HuH-7 (cell line): ENCODE measurements at places on chromosomes 7 and 10.
A peak's percentile ranks its signal among the peaks of the same experiment; 100 is the strongest.

- DNase-seq, result no peak
These were observed 2.3 kb downstream of the PAX2 start for GRCh38 chr10:100747456-100748230.

- DNase-seq, result no peak
These were observed 281.1 kb upstream of the BMPER start for GRCh38 chr7:33624215-33624614.

GRCh38 chr10:80177781-80178636 lies 27.3 kb downstream of the ANXA11 start:
- no peak for DNase-seq

- peak; percentile 44 for DNase-seq
These were observed 29.4 kb downstream of the CHST15 start for GRCh38 chr10:124063750-124064603.

DNA sequence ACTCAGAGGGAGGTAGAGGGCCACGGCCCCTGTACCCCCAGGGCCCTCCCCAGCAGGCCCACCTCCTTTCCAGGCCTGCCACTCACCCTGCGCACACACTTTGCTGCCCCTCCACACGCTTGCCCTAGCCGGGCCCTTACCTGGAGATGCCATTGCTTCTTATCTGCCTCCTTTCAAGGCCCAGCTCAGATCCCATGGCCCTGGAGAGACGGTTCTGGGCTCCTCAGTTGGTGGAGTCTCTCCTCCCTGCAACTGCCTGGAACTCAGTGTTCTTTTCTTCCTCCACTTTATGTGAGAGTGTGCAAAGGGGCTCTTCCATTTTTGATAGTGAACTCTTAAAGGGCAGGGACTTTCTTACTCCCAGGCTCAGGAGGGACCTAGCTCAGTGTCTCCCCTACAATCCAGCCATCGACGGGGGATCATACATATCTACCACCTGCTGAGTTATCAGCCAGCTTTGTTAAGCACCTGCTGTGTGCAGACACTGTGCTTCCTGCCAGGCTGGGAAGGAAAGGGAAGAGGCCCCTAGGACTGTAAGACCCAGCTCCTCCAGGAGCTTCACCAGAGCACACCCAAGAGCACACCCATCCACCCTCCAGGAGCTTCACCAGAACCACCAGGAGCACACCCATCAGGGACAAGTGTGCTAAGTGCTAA lies 89.3 kb upstream of the MACROH2A2 start:
- no peak for DNase-seq

DNA sequence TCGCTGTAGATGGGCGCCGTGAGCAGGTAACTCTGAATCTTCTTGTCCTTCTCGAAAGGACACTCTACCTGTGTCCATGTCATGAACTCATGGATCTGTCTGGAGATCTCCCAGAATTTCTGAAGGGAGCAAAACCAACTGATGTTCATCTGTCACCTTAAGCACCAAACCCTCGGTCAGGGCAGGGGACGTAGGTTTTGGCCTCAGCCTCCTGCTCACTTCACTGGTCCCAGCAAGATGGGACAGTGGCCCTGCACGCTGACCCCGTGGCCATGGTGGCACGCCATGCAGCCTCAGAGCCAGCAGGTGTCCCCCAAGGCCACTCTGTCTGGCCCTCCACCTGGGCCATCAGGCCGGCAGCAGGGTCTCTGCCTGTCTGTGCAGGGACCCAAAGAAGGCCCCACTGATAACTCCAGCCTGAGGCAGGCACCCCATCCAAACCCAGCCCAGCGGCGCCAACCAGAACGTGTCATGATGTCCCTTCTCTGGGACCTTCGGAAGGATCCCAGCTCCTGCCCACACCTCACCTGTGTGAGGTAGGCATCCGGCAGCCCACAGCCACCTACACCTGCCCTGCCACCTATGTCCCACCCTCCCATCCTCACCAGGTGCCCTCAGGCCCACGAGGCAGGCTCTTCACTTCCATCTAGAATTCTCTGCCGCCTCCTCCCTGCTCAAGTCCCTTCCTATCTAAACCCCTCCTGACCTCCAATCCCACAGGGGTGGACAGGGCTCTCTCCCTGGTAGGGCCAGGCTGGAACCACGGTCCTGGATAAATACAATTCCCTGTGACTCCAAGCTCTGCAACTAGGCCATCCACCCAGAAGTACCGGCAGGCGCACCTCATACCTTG lies 59.0 kb downstream of the CSGALNACT2 start:
- no peak for DNase-seq

GRCh38 chr10:26840938-26841732 lies 19.6 kb downstream of the ABI1 start:
- no peak for DNase-seq

DNA sequence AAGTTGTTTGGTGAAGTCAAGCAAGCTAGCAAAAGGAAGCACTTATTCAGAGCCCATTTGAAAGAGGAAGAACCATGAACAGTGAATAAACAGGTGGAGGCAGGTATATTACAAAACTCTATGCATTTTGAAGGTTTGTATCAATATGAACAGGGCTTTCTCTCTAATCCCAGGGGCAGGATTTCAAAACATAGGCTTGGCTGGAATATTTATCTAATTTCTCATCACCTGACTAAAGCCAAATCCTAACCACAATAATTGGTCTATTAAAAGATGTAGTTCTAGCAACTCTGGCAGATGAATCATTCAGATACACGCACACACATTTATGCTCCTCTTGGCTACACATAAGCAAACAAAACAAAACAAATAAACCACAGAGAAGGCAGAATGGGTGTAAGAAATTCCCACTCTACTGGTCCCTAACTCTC lies 554.4 kb downstream of the INHBA start:
- DNase-seq, result no peak

DNA sequence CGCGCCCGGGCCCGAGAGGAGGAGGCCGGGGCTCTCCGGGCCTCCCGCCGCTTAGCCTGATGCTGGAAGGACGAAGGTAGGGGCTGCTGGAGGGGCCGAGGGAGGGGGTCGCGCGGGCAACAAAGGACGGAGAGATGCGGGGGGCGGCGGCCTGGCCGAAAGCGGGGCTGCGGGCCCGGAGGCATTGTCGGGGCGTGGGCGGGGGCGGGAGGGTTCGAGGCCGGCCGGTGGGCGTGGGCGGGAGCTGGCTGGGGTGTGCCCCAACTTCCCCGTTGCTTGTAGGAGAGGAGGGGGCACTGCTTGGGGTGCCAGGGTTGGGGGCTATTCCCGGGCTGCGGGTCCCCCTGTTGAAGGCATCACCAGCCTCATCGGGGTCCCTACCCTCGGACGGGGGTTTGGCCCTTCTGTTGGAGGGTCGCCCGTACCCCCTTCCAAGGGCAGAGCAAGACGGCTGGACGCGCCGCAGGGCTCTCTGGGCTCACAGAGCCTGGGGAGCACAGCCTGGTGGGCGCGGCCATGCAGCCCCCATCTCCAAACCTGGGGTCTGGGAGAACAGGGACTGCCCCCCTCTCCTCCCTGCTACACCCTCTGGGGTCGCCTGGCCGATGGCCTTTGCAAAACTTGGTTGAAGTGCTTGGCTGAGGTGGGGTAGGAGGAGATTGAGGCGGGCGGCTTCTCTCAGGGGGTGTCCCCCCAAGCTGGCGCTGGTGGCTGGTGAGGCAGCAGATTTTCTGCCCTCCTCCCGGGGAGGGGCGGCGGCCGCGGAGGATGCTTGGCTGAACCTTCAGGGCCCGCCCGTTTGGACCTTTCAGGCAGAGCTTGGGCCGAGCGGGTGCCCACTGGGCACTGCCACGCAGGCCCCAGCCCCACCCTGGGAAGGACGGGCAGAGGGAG lies 699 bp downstream of the CLIP2 start:
- DNase-seq, result no peak

- peak; percentile 41 for DNase-seq
These were observed 46.2 kb downstream of the BAIAP2L1 start for GRCh38 chr7:98354511-98355249.

GRCh38 chr7:152392254-152392653 lies 43.5 kb downstream of the KMT2C start:
- DNase-seq, result no peak

GRCh38 chr7:77827999-77828398 lies 29.4 kb downstream of the PHTF2 start:
- DNase-seq, result no peak

- DNase-seq, result no peak
These were observed 32.6 kb downstream of the KIAA1217 start for GRCh38 chr10:24241536-24242040.

DNA sequence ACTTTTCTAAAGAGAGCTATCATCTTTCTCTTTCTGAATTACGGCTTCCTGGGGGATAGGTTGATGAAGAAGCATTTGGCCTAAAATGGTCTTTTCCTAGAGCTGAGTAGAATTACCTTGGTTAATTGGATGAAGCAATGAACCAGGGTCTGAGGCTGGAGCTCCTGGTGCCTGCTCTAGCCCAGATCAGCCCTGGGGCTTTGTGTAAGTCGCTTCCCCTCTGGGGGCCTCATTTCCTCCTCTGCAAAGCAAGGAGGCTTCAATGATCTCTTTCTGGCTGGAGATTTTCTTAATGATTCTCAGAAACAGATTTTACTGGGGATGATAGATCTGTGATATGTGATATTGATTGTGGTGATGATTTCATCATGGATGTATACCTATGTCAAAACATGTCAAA lies 3.5 kb upstream of the CPA2 start:
- no peak for DNase-seq

GRCh38 chr10:115094416-115095140 lies 1.4 kb downstream of the ATRNL1 start:
- DNase-seq, result no peak

- DNase-seq, result no peak
These were observed 939 bp upstream of the VAX1 start for GRCh38 chr10:117138838-117139580.

DNA sequence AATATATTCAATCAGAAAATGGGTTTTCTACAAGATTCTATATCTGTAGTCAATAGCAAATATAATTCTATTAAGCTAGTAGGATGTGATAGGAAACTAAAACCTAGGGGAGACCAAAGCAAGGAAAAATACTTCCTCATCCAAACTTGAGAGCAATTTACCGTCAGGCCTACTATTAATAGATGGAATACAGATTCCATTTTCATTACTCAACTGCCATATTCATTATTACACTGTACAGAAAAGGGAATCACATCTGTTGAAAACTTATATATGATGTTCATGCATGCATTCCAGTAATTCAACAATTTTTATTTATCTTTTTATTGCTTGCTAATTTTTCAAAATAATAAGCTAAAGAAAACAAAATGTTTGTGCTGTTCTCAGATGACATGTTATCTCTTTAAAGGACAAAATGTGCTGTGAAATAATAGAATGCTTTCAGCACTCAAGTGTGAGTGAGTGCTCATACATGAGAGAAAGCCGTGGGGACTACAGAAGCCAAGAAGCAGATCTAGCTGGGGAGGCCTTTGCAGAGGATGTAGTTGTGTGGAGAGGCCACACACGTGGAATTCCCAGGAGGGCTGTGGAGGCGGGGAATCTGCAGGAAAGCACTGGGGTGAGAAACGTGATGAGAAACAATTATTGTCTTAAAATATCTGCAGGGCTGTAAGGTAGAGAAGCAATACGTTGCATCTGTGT lies 110.0 kb downstream of the EGFR start:
- DNase-seq, result no peak

DNA sequence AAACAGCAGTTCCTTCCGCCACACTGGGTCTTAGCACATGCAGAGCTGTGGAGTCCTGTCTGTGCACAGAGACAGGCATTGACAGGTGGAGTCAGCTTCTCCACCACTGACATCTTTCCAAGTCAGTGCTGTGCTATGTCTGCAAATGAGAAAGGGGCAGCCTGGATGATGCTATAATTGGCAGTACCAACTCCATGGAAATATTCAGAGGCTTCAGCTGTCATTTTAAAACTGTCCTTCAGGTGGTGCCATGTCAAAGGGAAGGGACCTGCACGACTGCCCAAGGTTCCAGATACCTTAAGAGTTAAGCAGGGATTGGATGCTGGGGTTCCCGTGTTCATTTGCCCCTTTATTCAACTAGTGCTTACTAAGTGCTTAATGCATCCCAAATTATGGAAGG lies 258.0 kb upstream of the PRKCQ start:
- DNase-seq, result no peak

DNA sequence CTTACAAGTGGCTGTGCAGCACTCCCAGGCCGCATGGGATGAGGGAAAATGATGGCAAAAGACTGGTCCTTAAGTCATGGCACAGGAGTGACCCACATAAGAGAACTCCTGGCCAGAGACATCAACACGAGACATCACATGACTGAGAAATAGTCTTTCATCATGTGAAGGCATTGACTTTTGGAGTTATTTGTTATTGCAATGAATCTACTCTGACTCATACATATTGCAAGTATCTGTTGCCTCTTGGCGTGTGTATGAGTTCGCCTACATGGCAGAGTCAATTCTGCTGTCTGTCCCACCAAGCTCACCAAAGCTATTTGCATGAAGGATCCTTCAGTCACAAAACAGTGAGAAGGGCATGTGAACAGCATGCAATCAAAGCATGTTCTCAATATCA lies 59.7 kb upstream of the HABP2 start:
- DNase-seq, result no peak

- DNase-seq, result no peak
These were observed 19.1 kb downstream of the CNOT4 start for GRCh38 chr7:135490783-135491182.

- DNase-seq, result no peak
These were observed 70.1 kb downstream of the ST7 start for GRCh38 chr7:117023325-117023854.

DNA sequence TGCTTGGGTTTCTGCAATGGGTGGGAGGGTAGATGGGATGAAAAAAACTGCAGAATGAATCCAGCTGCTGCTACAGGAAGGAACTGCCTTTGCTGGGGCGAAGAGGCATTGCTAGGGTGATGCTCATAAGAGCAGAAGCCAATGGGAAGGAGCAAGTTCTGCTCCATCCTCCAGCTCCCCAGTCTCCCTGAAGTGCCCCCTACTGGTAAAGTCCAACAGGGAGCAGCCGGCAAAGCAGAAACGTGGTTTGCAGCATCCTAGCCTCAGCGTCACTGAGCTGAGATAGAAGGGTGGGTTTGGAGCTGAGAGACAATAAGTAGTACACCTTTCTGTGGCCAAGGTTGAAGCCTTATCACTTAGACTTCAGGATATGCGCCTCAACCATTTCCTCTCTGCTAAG lies 220.5 kb downstream of the CCSER2 start:
- no peak for DNase-seq

- no peak for DNase-seq
These were observed 250.9 kb downstream of the SFMBT2 start for GRCh38 chr10:7159928-7160327.

DNA sequence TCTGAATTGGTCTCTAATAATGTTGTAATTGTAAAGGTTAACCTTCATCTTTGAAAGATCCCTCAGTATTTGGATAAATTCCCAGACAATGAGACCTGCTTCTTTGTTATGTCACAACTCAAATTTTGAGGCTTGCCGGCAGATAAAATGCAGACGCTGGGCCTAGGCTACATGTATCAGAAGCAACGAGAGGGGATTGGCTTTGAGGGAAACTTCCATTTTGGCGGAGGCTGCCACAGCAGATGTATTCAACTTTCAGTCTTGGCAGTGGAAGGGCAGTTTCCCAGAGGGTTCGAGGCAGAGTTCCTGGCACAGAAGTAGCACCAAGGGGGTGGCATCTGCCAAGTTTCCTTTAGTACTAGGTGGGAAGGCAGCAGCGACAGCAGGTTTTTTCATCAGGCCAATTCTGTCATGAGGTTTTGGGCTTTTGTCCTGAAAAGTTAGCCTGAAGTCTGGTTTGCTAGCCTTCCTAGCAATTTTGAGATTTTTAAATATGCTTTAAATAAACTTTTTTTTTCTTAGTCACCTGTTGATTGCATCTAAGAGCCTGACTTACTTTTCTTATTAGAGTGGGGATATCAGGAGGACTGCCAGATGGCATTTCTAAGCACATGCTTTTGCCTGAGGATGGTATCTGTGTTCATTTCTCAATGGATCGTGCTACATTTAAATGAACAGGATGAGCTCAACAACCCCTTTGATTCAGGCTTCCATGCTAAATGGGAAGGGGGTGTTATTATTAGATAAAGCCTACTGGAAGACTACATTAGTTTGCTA lies 89.5 kb upstream of the FAM3C start:
- DNase-seq, result no peak
